ENCODE measurements at places on chromosomes 12 and 14. TPM values are rescaled to one million over a fixed set of nuclear protein-coding genes. Genes with fewer than 3 reads are reported as not detected.

- DNase-seq, result no peak
Observed at GRCh38 chr12:50610171-50610570, 105.4 kb downstream of the DIP2B start.

GRCh38 chr12:31234955-31235867, 90.7 kb downstream of the SINHCAF start:
- DNase-seq, result peak; percentile 21

GRCh38 chr12:7937833-7938506, 2.0 kb upstream of the SLC2A3 start:
- DNase-seq, result no peak

DNA sequence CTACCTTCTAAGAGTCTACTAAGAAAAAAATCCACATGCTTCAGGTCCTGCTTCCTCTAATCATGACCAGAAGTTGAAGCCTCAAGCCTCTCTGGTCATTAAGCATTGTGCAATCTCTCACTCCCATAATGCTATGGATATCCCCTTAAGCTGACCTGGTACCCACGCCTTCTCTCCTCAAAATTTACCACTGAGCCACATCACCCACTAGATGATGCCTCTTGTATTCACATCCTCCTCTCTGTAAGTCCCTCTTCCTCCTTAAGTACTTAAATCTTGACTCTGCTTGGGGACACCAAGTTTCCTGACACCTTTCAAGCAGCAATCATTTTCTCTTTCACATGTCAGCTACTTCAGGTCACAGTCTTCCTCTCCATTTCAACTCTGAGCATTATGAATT, 9.8 kb downstream of the GALNT4 start:
- no peak for DNase-seq

DNA sequence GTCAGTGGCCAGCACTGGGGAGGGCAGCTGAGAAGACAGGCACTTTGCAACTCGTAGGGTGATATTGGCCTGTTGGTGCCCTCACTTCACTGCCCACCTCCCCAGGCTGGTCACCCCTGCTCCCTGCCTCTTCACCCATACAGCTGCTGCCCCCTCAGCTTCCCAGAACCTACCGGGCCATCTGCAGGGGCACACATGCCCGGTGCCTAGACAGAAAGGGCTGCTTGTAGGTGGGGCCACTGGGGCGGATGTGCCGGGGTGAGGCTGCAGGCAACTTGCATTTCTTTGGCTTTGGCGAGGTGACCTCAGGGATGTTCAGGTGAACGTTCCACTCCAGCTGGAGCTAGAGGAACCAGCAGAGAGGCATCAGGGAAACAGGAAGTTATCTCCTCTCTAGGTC, 17.2 kb downstream of the FAM186B start:
- no peak for DNase-seq

KLHL33 gene
- not detected for total RNA-seq

GRCh38 chr14:24818058-24818822, 184.2 kb upstream of the GZMB start:
- peak; percentile 0 for DNase-seq

GRCh38 chr12:117538926-117539325, 177.5 kb upstream of the NOS1 start:
- no peak for DNase-seq

DNA sequence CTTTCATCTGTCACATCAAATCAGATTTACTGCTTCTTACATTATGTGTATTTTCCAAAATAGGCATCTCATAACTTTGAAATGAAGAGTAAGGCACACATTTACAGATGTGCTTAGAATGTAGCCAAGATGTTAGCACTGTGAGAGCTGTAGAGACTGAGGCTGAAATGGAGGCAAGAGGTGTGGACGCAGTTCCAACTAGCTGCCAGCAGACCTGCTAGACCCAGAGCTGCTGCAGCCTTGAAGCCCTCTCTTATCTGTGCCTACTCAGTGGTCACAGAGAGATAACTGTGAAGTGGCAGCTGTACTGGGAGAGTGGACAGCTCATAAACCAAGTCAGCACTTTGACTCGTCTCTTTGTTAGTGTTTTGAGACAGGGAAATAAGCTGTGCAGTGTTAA, 470.9 kb downstream of the CCER1 start:
- no peak for DNase-seq

GRCh38 chr12:93128332-93128707, 199.2 kb upstream of the EEA1 start:
- DNase-seq, result no peak

DNA sequence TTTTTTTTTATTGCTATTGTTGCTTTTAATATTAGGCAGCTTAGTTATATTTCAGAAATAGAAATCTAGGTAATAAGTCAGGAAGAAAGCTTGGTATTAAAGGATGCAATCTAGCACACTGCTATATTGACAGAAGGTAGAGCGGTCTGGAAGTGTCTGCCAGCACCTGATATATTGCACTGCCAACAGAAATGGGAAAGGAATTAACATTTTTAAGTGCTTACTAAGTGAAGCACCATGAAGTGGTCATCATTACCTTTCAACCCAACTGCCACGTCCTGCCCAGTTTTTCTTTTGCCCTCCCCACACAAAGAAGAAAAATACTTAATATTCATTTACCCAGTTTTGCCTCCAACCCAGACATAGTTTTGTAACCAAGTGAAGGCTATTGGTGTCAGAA, 163.5 kb downstream of the KITLG start:
- peak; percentile 36 for DNase-seq

- peak; percentile 93 for DNase-seq
Observed at GRCh38 chr12:121992059-121992879, 29.4 kb upstream of the BCL7A start.

- DNase-seq, result peak; percentile 29
Observed at GRCh38 chr14:64891839-64892375, 12.2 kb upstream of the SPTB start.

DNA sequence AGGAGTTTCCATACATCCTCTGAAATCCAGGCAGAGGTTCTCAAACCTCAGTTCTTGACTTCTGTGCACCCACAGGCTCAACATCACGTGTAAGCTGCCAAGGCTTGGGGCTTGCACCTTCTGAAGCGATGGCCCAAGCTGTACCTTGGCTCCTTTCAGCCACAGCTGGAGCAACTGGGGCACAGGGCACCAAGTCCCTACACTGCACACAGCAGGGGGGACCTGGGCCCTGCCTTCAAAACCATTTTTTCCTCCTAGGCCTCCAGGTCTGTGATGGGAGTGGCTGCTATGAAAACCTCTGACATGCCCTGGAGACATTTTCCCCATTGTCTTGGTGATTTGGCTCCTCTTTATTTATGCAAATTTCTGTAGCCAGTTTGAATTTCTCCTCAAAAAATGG, 10.6 kb downstream of the AREL1 start:
- DNase-seq, result no peak

DNA sequence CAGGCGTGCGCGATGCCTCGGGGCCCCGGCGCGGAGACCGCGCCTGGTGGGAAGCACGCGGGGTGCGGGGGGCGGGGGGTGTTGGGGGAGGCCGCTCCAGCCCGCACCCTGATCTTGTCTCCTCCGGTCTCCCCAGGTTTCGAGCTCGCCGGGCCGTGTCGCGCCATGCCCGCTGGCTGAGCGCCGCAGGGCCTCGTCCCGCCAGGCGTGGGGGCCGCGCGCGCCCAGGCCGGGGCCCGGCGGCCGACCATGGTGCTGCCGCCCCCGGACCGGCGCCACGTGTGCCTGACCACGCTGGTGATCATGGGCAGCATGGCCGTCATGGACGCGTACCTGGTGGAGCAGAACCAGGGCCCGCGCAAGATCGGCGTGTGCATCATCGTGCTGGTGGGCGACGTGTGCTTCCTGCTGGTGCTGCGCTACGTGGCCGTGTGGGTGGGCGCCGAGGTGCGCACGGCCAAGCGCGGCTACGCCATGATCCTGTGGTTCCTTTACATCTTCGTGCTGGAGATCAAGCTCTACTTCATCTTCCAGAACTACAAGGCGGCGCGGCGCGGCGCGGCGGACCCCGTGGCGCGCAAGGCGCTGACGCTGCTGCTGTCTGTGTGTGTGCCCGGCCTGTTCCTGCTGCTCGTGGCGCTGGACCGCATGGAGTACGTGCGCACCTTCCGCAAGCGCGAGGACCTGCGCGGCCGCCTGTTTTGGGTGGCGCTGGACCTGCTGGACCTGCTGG, 2.4 kb downstream of the TMEM121 start:
- DNase-seq, result no peak

GRCh38 chr12:68844788-68845695, 37.1 kb downstream of the MDM2 start:
- no peak for DNase-seq

Data from A172 (cell line).